ENCODE measurements at places on chromosomes 1 and 21.

DNA sequence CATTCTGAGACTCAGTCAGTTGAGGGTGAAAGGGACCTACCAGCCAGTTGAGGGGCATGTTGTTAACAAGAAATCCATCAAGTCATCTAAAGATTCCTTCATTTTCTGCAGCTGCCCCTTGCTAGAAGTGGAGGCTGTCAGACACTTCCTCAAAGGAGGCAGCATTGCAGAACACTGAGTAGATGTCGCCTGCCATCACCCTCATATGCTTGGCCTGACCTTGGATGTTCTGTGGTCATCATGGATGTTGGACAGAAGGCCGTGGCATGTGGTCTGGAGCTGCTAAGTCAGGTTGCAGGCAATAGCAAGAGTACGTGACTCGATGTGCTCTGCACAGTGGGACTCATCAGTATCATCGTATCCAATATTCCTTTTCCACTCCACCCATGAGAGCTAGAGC, 70.6 kb downstream of the GATAD2B start:
- DNase-seq, result no peak

DNA sequence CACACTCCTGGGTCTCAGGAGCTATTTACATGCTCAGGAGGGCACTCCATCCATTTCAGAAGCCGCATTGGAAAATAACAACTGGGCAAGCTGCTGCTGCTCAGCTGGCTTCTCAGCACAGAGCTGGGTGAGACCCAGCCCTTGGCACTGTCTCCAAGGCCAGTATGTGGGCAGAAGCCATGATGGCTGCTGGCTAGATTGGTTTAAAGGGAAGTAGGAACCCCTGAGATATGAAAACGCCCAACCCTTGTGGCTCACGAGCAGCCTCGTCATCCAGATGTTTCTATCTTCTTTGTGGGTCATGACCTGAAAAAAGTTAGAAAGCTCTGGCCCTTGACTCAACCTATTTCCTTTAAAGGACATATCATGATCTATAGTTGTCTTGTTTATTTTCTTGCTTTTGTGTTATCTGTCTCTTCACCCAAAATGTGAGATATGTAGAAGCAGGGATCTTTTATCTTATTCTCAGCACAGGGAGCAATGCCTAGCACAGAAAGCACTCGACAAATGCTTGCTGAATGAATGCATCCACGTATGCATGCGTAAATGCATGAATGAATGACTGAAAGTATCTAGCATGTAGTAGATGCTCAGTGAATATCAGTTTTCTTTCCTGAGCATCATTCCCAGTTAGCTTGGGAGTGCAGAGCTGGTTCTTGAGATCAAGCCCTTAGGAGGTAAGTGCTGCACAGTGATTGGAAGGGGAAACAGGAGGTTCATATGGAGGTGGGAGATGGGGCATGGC, 11.6 kb downstream of the MYBPH start:
- DNase-seq, result no peak

DNA sequence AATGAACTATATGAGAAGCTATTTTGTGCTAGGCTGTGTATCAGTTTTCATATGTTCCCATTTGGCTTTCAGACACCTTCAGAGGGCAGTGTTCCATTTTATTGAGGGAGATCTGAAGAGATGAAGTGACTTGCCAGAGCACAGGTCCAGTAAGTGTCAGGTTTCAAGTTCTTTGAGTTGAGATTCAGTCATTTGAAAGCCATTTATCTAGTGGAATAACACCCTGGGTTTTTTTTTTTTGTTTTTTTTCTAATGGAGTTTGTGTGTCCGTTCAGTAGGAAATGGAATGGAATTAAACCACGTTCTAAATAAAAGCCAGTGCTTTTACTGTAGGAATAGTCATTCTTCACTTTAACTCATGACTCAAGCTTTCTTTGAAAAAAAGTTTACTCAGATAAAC, 652.9 kb upstream of the USP24 start:
- no peak for DNase-seq

DNA sequence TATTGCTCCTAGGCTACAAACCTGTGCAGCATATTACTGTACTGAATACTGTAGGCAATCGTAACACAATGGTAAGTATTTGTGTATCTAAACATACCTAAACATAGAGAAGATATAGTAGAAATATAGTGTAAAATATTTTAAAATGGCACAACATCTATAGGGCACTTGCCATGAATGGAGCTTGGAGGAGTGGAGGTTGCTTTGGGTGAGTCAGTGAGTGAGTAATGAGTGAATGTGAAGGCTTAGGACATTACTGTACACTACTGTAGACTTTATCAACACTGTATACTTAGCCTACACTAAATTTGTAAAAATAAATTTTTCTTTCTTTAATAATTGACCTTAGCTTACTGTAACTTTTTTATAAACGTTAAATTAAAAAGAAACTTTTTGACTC, 7.9 kb downstream of the LEFTY2 start:
- DNase-seq, result peak; percentile 62

DNA sequence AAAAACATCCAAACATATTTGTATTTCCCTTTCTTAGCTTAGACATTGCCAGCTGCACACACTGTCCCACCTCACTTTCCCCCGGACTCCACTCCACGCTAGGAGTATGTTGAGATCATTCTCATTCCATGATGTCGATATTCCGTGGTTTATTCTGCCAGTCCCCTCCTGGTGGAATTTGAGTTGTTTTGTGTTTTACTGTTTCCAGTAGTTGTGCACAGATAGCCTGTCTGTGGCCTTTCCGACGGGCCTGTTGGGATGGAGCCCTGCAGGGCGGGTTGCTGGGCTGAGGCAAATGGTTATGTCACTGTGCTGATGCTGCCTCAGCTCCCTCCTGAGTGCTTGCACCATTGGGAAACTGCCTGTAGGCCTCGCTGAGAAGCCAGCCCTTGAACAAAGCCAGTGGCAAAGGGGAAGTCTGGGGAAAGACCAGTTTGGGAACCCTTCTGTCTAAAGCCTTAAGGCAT, 12.8 kb downstream of the TRAPPC10 start:
- peak; percentile 37 for DNase-seq

DNA sequence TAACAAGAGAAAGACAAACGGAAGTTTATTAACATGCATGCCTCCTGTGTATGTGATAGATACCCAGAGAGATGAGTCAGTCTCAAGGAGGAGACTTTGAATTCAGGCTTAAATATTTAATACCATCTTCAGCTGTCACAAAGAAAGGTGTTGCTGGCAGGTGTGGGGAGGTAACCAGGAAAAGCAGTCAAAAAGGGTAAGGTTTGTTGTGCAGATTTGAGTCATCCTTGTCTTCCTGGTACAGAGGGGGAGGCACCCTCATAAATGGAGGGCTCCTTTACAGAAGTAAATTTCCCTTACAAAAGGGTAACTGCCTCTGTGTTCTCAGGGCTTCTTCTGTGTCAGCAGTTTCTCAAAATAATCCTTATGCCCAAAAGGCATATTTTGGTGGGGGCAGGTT, 75.2 kb upstream of the B3GALT5 start:
- no peak for DNase-seq

- no peak for DNase-seq
Observed at GRCh38 chr1:110519125-110519810, at the start of gene KCNA10. KCNA10 (minus strand) TSS chr1:110519175; CDS start chr1:110518787, 388 bp downstream.

Data from RCC 7860 (cell line).